ENCODE measurements at places on chromosomes 4 and X. TPM values are rescaled to one million over a fixed set of nuclear protein-coding genes. Genes with fewer than 3 reads are reported as not detected.

The F8A2 gene
- not detected for polyA plus RNA-seq

The ABCG2 gene
- 8.2 TPM for polyA plus RNA-seq

DNA sequence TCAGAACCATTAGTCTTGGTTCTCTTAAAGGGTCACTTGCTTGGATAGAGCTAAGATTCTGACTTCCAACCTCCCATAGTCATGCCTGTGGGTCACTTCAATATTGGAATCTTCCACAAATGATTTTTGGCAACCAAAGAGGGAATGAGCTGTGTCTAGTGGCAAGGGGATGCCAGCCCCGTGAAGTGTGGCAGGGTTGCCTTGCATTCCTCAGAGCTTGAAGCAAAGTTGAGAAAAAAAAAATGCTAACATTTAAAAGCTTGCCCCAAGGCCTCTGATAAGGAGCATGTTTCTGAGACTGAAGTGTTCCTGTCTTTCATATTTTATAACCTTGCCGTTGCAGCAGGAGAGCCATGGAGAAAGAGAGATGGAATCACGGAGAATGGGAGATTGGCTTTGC, 120.2 kb downstream of the PAPSS1 start:
- no peak for DNase-seq

GRCh38 chr4:84237008-84237407, 262.1 kb downstream of the NKX6-1 start:
- DNase-seq, result no peak

DNA sequence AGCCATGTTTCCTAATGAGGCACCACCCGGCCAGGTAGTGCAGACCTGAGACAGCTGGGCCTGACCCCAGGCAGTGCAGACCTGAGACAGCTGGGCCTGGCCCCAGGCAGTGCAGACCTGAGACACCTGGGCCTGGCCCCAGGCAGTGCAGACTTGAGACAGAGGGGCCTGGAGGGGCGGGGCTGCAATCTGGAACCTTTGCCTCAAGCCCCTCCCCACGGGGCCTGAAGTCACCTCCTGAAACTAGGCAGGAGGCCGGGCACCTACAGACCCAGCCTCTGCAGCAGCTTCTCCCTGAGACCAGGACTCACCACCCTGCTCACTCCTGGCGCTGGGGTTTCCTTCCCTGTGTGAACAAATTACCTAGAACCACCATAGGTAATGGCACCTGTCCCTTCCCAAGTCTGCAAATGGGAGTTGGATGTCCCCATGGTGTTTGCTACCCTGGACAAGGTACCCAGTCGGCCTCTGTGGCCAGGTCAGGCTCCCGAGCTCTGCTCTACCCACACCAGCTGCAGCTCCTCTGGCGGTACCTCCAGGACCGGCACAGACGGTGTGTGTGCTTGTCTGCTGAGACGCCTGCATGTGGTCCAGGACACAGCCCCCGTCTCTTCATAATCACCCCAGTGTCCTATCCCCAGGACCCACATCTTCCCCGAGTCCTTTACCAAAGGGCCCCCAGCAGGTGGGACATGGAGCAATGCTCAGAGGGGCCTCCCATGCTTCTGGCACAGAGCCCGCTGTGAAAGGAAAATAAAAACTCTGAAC, 53.1 kb upstream of the C4orf50 start:
- DNase-seq, result no peak

GRCh38 chr4:86993909-86994681, 59.3 kb downstream of the AFF1 start:
- no peak for DNase-seq
